ENCODE measurements at places on chromosomes 2 and 18. TPM values are rescaled to one million over a fixed set of nuclear protein-coding genes. Genes with fewer than 3 reads are reported as not detected.
A peak's percentile ranks its signal among the peaks of the same experiment; 100 is the strongest.

The LHCGR gene
- not detected for total RNA-seq

The CKAP2L gene
- total RNA-seq: 24.0 TPM

The GPD2 gene
- 45.8 TPM for total RNA-seq

The TSPYL6 gene
- total RNA-seq: not detected

The IL1R2 gene
- total RNA-seq: not detected

The GLI2 gene
- 0.76 TPM for total RNA-seq

The CRACDL gene
- total RNA-seq: not detected

The SPDYA gene
- 0.12 TPM for total RNA-seq

The TFPI gene
- total RNA-seq: 74.7 TPM

The CCDC68 gene
- total RNA-seq: 0.30 TPM

GRCh38 chr2:143150287-143150686, 21.1 kb downstream of the ARHGAP15 start:
- no peak for DNase-seq

GRCh38 chr2:16194530-16194929, 254.2 kb downstream of the MYCN start:
- no peak for DNase-seq

DNA sequence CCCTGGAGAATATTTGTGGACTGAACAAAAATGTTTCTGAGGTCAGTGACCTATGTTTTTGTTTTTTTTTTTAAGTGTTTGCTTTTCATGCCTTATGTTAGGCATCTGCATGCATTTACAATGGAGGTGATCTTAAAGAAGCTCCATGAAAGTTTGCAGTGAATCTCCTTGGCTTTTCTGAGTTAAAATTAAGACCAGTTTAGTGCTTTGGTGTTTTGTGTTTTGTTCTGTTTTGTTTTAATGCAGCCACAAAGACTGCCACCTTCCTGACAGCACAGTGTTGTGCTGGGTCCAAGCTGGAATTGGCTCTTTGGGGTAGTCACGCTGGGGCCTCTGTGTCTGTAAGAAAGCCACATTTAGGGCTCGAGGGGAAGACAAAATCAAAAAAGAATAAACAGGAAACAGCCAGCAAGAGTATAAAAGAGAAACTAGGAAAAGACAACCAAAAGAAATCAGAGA, 396.2 kb downstream of the ARHGAP15 start:
- peak; percentile 59 for DNase-seq

DNA sequence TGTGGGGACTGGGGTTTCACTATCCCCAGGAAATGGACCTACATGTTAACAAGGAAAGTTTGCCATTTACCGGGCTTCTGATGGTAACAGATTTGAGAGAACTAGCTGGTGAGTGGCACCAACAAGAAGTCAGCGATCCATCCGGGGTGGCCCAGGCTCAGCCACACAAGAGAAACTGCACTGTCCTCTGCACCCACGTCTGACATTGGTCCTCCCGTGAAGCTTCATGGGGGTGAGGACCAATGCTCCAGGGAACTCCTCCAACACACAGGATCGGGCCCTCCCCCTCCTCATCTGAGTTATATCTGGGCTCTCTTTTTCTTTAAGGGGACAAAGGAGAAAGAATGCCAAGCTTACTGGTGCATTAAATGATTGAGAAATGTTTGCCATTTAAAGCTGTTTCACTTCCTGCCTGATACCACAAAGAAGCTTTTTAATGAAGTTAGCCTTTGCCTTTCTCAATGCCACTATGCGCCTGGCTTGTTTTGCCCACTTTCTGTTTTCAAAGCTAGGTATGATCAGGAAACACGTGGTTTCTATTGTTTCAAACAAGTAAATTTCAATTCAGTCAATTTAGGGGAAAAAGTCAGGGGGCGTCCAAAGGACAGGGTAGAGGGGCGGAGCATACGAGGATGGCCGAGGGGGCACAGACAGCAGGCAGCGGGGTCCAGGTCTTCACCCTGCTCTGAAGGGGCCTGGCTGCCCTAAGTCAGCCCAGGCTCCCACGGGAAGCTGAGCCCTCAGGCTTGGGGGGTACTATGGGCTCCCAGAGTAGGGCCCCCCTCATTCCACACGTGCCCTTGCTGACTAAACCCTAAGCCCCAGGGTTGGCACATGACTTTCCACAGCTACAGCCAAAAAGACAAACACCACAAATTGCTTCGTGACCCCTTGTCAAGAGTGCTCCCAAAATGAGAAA, 204.0 kb upstream of the ID2 start:
- DNase-seq: peak; percentile 16

DNA sequence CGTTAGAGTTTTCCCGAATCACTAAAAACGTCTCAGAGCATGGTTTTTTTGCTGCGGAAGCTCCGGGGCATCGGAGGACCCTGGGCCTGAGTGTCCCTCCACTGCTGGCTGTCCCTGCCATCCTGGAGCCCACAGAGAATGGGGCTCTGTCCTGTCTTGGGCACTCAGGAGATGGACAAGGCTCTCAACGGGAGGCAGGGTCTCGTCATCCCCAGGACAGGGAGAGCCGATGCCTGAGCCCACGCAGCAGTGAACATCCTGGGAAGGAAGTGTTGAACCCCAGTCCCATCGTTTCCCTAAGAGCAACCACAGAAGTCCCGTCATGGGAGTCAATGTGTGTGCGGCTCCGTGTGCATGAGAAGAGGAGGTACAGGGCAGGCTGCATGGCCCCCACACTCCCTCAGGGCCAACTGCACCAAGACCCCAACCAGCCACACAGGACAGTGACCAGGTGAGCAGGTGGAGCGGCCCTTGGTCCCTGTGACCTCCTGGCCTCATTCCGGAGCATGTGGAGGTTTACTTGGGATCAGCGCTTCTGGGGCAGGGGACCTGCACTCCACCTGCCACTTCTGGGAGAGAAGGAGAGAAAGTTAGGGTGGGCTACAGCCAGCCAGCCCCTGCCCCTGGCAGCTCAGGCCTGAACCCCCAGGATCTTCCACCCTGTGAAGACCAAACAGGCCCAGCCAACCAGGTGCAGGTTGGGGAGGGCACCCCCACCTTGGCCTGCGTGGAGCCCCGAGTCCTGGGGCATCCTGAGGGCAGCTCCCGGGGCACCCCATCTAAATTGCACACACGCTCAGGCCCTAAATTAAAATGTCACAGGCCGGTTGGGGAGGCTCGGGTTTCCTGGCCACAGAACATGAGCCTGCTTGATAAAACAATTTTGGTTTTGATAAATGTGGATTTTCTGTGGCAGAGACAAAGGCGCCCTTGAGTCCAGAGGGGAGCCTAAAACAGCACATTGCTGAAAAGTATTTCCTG, 3.1 kb upstream of the SNED1 start:
- no peak for DNase-seq

DNA sequence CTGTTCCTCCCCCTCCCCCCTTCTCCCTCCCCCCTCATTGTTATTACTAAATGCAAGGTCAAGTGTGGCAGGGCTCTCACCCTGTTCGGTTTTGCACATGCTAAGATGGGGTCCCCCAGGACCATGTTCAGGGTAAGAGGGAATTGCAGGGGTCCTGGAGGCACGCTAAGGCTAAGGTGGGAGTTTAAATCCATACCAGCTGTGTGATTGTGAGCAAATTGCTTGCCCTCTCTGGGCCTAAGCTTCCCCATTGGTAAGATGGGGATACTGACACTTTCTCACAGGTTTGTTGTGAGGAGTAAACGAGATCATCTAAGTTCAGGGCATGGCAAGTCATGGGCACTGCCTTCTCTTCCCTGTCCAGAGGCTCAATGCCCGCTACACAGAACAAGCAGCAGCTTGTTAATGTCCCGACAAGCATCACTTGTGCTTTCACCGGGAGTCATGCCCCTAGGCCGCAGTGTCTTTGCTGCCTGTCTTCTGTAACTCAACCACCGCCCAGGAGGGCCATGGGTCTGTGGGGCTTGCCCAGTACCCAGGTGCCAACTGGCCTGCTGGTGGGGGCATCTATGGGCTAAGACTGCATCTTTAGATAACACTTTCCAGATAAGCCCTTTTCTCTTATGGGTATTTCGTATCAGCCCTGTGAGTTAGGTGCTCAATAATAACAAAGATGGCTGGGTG, 279.1 kb downstream of the MYCN start:
- no peak for DNase-seq

DNA sequence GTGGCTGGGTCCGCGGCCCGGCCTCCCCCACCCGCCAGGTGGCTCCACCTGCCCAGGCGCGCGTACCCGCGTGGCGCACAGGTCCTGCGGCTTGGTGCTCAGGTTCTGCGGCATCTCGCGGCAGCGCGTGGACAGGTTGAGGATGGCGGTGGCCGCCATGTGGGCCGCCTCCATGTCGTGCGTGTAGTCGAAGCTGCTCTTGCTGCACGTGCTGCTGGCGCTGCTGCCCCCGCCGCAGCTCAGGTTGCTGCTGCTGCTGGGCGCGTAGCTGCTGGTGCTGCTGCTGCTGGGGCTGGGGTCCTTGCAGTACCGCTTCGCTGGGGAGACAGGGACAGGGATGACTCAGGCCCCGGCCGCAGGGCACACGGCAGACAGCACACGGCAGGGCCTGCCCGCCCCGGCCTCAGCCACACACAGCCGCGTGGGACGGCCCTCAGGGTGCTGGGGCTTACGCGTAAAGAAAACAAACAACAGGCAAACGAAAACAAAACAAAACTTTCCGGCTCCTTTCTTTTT, 147.7 kb upstream of the PXDN start:
- no peak for DNase-seq

GRCh38 chr2:54330926-54331835, 75.2 kb upstream of the TSPYL6 start:
- DNase-seq: no peak

GRCh38 chr2:201926067-201926466, 107.6 kb upstream of the FZD7 start:
- DNase-seq: no peak

GRCh38 chr2:12930391-12930790, 213.7 kb downstream of the TRIB2 start:
- peak; percentile 82 for DNase-seq

DNA sequence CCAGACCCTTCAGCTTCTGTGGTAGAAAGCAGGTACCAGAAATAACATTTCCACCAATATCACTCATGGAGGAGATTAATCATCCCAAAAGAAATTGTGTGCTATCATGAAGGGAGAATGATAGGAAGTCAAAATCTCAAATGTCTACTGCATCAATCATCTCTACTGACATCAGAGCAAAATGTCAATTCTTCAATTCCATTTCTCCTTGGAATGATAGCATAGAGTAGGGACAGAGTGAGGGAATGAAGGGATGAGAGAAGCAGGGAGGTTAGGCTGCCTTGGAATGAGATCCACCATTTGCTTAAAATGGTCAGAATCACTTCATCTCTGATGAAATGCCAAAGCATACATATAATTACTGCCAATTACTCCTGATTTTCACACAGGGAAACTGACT, 371.8 kb upstream of the ACVR2A start:
- no peak for DNase-seq

- DNase-seq: no peak
Measured at GRCh38 chr2:201407265-201407664, 44.0 kb downstream of the TRAK2 start.

- DNase-seq: peak; percentile 31
Measured at GRCh38 chr2:164479460-164479859, 141.8 kb downstream of the GRB14 start.

- DNase-seq: peak; percentile 79
Measured at GRCh38 chr2:124476291-124476690, 451.2 kb downstream of the CNTNAP5 start.

DNA sequence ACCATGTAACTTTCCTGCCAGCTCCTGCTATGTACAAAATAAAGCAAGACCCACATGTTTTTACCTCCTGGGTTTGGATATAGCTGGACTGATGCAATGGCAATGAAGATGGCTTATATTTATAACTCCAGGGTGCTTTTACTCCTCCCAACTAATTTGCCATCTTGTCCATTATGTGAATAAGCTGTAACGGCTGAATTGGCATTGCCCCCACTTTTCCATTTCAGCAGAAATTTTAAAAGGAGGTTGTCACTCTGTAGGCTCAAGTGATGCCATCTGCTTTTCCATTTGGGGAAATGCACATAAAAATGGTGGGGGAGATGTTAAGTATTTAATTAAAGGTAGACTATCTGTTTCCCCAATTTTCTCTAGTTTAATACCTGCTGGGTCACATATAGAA, 345.5 kb downstream of the ERBB4 start:
- no peak for DNase-seq

- DNase-seq: no peak
Measured at GRCh38 chr2:153431114-153431513, 47.4 kb downstream of the RPRM start.

DNA sequence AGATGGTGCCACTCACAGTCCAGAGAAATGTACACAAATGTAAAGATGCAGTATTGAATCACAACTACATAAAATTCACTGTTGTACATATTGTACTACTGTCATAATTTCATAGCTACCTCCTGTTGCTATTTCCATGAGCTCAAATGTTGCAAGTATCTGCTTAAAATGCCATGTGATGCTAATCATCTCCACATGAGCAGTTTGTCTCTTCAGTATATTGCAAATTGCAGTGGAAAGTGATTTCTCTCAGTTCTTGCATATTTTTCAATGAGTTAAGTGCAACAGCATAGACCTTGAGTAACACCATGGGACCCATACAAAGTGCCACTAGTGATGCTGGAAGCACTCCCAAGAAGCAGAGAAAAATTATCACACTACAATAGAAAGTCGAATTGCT, 51.9 kb downstream of the MAIP1 start:
- DNase-seq: no peak

DNA sequence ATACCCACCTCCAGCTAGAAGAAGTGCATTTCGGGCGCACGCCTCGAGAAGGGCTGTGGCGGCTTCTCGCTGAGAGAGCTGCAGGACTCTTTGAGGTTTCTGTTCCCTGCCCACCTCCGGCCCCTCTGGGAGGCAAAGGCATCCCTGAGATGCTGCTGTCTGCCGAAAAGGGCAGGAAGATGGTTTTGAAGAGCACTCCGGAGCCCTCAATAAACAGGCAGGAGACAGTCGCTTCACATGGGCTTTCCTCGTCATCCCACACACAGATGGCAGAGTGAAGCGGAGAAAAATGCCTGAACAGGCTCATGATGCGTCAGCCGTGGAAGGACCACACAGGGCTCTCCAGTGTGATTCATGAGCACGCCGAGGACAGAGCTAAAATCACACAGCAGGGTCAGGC, 25.4 kb upstream of the GLI2 start:
- DNase-seq: no peak

- no peak for DNase-seq
Measured at GRCh38 chr2:239316562-239317465, 84.0 kb downstream of the HDAC4 start.

- DNase-seq: no peak
Measured at GRCh38 chr2:71330585-71331330, 824 bp upstream of the ZNF638 start.

DNA sequence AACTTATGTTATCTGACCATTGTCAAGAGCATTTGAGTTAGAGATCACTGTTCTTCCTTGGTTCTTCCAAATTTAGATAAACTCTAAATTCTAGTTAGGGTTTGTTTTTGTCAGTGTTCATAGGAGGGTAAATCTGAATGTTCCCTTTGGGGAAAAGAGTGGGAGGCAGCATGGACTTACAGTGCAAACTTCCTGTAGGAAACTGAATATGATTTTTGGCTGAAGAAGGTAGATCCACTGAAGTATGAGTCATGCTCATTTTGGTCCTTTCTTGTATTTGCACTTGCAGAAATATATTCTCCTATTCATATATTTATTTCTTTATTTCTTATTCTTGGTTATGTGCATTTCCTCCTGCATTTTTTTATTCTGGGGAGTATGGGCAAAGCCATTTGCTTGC, 27.3 kb downstream of the CCDC85A start:
- no peak for DNase-seq
